NCI-H1694 treated with DMSO at 0.1 percent for 48 hours (cell line): ENCODE measurements at places on chromosomes 1 and 21.

- DNase-seq = peak; percentile 60
Measured at GRCh38 chr1:51192213-51192843, 43.7 kb upstream of the RNF11 start.

DNA sequence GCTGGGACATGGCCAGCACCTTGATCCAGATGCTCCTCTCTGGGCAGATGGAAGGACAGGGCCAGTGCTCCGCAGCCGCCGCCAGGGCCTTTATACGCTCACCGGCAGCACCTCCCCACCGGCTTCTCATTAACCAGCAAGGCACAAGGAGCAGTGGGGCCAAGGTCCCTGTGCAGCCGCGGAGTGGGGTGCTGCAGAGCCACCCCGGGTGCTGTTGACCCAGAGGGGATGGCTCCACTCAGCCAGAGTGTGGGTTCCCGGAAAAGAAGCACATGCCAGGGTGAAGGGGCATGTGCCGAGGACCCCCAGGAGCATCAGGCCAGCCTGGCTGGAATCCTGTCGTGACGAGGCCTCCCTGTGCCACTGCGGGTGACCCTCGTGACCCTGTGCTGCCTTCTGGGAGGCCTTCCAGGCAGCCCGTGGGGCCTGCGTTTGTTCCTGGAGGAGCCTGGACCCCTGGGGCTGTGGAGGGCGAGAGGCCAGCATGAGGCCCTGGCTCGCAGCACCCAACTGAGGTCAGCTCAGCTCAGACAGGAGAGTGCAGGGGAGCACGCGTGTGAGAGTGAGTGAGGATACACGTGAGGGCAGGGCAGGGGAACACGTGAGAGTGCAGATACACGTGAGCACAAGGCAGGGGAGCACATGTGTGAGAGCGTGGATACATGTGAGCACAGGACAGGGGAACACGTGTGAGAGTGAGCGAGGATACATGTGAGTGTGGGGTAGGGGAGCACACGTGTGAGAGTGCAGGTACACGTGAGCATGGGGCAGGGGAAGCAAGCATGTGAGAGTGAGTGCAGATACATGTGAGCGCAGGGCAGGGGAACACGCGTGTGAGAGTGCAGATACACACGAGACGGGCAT is at the start of gene FTCD:
TSS of gene FTCD (minus strand) at position 66 of the 864 bp plus-strand sequence. CDS start at position 10, 56 bp downstream.
- no peak for DNase-seq

DNA sequence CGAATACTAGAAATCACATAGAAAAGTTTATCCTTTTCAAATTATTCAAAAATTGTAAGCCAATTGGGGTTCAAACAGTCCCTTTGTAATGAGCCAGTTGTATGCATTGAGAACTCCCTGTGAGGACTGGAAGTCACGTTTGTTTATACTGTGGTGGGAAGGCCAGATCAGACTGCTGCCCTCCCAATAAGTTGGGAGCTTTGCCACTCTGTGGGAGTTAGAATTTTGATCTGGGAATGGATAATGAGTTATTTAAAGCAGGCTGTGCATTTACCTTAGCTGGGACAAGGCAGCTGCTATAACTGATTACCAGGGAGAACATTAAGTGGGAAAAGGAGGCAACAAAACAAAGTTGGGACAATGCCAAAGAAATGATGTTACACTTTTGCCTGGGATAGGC is 178.8 kb downstream of the SDCCAG8 start:
- DNase-seq = peak; percentile 100

GRCh38 chr1:6438047-6438525 is 13.5 kb downstream of the ESPN start:
- DNase-seq = peak; percentile 63

DNA sequence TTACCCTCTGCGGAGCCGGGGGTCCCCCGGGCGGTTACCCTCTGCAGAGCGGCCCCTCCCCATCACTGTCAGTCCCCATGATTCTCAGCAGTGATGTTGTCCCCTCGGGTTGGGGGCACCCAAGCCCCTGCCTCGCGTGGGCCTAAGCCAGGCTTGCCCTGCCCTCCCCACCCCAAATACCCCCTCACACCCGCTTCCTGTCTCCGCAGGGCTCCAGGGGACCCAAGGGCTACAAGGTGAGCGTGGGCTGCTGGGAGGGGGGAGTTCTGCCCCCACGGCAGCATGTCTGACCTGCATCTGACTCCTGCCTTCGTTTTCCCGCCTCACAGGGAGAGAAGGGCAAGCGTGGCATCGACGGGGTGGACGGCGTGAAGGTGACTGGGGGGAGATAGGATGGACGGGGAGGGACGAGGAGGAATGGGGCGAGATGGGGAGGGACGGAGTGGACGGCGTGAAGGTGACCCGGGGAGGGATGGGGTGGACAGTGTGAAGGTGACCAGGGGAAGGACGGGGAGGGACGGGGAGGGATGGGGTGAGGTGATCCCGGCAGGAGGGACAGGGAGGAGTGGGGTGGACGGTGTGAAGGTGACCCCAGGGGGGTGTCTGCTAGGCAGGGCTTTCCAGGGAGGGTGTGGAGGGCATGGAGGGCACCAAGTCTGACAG is 8.6 kb downstream of the COL6A1 start:
- no peak for DNase-seq

DNA sequence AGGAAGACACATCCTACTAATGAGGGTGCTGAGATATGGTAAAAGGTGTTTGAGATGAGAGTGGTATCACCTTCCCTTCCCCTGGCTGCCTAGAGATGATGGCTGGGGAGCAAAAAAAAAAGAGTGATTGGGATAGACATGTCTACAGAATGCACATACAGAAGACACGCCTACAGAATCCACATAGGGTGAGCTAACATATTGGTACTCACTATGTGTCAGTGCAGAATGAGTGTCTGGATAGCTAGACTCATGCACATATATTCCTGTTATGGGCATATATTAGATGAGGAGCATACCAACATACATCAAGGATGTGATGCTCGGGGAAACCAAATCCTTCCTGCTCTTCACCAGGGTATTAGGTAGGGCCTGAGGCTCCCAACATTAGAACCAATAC is 16.2 kb downstream of the CD34 start:
- no peak for DNase-seq

- DNase-seq = no peak
Measured at GRCh38 chr1:17569200-17570139, 30.0 kb downstream of the ARHGEF10L start.

- no peak for DNase-seq
Measured at GRCh38 chr1:25564777-25565574, 21.6 kb downstream of the LDLRAP1 start.

- DNase-seq = no peak
Measured at GRCh38 chr1:16013908-16014258, 4.0 kb downstream of the HSPB7 start.

- DNase-seq = no peak
Measured at GRCh38 chr1:193794239-193794638, 607.8 kb upstream of the B3GALT2 start.

- no peak for DNase-seq
Measured at GRCh38 chr1:192399161-192399560, 82.4 kb downstream of the RGS21 start.

- no peak for DNase-seq
Measured at GRCh38 chr1:232558954-232559353, 71.0 kb downstream of the SIPA1L2 start.

DNA sequence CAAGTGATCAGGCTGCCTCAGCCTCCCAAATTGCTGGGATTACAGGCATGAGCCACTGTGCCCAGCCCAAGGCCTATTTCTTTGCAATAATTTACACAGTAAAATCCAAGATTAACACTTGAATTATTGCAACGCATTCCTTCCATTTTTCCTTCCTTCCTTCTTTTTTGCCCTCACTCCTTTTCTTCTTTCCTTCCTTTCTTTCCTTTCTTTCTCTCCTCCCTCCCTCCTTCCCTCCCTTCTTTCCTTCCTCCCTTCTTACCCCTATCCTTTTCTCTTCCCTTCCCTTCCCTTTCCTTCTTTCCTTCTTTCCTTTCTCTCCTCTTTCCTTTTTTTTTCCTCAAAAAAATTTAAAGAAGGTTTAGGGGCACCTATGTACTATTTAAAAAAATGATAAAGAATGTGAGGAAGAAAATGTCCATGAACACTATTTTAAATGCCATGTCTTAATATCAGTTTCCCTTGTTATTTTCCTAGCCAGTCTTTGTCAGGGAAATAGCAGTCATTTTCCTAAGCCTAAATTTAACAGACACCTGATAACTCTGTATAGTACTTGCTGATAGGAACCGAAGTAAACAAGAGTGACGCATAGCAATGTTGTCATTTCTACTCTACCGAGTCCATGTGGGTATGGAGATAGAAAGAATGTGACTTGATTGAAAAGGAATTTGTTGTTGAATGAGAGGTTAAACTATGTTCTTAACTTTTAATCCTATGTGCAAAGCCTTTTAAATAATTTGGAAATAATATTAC is 79.8 kb upstream of the HMCN1 start:
- DNase-seq = no peak

- no peak for DNase-seq
Measured at GRCh38 chr1:203799157-203799556, 3.7 kb downstream of the ZBED6 start.

- DNase-seq = no peak
Measured at GRCh38 chr1:92445865-92446264, 40.9 kb downstream of the GFI1 start.

GRCh38 chr21:22297575-22297974 is 1299.4 kb downstream of the NCAM2 start:
- no peak for DNase-seq

DNA sequence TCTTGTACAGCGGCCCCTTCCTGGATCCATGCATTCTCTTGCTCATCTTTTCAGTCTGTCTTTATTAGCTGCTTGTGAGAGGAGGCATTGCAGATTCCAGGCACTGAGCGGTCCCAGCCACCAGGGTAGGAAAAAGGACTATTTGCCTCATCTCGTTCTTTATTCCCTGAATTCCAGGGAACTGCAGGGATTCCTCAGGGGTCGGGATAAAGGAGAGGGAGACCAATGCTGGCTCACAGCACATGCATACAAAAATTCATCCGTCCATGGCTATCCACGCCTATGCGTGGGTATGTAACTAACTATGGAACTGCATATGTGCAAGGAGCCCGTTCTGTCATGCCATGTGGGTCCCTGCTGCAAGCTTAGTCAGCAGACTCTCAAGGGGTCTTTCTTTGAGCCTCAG is 879 bp upstream of the PLPPR5 start:
- no peak for DNase-seq

DNA sequence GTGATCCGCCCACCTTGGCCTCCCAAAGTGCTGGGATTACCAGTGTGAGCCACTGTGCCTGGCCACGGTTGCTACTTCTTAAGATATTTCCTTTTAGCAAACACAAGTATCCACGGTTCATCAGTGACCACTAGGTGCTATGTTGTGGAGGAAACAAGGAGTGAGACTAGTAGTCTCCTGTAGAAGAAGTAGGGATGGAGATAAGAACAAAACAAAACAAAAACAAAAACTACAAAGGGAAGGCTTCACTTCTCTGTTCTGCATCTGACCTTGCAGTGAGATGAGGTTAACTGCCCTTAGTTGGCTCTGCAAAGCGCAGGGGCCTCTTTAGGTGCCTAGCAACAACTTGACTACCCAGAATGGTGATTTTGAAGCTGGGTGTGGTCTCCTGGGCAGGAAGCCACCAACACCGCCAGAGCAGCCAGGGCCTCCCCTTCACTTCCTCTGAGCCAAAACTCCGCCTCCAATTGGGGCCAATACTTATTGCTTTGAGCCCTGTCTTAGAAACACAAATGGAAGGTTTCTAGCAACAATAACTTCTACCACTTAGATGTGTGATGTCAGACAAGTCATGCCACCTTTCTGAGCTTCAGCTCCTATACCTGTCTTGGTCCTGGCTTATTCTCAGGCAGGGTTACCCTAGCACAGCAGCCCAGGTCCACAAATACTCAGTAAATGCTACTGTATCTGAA is 12.8 kb upstream of the CDC42 start:
- DNase-seq = no peak

GRCh38 chr1:14725695-14726094 is 127.2 kb downstream of the KAZN start:
- DNase-seq = no peak

GRCh38 chr1:236850077-236850979 is 55.2 kb downstream of the MTR start:
- peak; percentile 60 for DNase-seq

GRCh38 chr1:166875302-166875733 is 746 bp downstream of the TADA1 start:
- DNase-seq = no peak

DNA sequence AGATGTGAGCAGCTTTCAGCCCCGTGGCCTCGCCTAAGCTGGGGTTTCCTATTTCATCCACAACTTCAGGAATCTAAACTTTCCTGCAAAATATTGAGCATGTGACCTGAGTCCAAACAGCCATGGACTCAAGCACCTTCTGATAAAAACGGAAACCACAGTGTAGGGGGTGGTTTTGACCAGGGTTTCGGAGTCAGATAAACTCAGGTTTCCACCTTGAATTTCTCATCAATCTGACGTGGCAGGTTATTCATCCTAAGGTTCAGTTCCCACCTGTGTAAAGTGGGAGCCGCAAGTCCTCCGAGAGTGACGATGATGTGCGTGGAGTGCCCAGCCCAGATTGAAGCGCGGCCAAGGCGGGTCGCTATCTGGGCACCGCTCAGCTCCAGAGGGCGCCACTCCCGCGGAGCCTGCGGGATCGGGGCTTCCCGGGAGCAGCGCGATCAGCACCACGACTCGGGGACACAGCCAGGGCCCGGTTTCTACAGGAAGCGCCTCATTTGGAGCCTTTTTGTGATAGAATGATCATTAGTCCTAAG is 871 bp upstream of the ETS2 start:
- DNase-seq = peak; percentile 60

GRCh38 chr1:58317694-58318093 is 228.8 kb downstream of the OMA1 start:
- no peak for DNase-seq

DNA sequence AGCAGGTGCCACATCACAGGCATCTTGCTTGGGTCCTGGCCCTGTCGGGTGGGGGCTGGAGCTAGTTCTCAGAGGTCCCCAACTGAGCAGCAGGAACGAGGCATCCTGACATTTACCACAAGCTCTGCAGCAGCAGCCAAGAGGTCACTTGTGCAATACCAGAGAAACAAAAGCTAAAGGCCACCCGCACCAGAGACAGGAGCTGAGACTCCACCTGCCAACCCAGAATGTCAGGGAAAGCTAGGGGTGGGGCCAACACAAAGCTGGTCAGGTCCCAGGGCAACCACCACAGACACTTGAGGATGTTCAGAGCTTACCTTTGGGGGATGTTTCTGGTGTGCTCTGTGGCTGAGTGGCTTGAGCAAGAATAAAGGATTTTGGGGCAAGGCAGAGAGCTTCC is 13.6 kb upstream of the SYT6 start:
- DNase-seq = no peak

- no peak for DNase-seq
Measured at GRCh38 chr1:43171312-43171875, 696 bp downstream of the EBNA1BP2 start.

GRCh38 chr1:153611356-153611755 is 1.6 kb downstream of the S100A16 start:
- no peak for DNase-seq

GRCh38 chr1:23553231-23554126 is 5.8 kb downstream of the ID3 start:
- DNase-seq = no peak

GRCh38 chr1:87705233-87705632 is 376.6 kb downstream of the LMO4 start:
- no peak for DNase-seq
